SK-N-SH treated with all-trans-retinoic acid at 6 μM for 48 hours (cell line): ENCODE measurements at places on chromosomes 11 and 22.

DNA sequence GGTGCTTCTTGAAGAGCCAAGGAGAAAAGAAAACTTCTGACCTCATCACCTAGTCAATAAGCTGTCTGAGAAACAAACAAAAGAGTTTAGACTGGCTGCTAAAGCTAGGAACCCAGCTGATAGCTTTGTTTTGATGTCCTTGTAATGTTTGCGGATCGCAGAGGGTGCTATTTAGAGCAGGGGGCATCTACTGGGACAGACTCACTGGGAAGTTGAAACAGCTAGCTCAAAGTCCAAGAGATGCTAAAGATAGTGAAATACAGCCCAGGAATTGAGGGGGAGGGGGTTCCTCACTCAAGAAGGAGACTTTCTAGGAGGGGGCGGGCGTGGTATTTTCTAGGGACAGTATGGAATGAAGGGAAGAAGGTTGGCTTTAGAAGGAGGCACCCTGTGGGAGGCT lies 18.9 kb downstream of the ZBTB16 start:
- no peak for ATAC-seq

DNA sequence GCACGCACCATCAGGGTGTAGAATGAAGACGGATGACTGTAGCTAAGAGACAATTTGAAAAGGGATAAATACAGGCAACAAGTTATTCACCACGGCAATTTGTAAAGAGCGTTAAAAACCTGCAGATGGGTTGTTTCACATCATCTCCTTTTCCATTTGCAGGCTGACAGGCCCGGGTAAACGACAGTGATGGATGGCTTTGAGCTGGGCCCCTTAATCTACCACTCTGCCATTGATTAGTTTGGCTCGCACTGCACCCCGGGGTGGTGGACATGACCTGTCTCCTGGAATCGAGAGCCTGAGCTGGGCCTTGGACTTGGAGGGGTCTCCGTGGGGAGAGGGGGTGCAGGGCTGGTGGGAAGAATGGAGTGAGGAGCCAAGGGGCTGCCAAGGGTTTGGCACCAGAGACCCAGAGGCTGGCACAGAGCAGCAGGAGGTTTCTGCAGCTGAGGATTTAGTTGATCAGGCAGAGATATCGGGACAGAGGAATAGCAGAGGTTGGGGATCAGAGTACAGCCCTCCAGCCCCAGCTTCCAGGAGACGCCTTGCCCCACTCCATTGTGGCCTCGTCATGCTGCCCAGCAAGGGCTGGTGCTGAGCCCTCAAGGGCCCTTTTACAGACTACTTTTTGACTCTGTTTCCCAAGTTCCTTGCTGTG lies 110.6 kb upstream of the NECTIN1 start:
- ATAC-seq, result no peak

GRCh38 chr11:8011981-8012444 lies 24.9 kb downstream of the EIF3F start:
- peak; percentile 90 for ATAC-seq

DNA sequence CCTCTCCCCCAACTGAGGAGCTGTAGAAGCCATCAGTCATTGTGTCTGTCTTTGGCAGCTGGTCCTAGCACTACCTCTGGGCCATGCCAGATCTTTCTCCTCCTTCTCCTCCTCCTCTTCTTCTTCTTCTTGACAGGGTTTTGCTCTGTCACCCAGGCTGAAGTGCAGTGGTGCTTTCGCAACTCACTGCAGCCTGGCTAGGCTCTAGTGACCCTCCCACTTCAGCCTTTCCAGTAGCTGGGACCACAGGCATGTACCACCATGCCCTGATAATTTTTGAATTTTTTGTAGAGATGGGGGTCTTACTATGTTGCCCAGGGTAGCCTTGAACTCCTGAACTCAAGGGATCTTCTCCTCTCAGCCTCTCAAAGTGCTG lies 50.1 kb upstream of the SHANK2 start:
- ATAC-seq, result no peak

DNA sequence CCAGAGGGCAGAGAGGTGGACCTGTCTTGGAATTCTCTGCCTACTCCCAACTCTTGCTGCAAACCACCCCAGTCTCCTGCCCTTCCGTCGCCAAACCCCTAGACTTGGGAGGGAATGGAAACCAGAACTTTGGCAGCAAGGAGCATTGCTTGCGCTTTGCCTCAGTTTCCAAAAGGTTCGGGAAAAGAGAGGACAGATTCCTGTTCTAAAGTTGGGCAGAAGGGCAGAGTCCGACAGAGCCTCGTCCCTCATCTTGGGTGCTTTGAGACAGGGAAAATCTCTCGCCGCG lies 396 bp upstream of the ROBO3 start:
- no peak for ATAC-seq

- no peak for ATAC-seq
These were observed 112.3 kb downstream of the IGLL1 start for GRCh38 chr22:23467721-23468294.

- no peak for ATAC-seq
These were observed 5.0 kb upstream of the SCUBE2 start for GRCh38 chr11:9096427-9096826.

DNA sequence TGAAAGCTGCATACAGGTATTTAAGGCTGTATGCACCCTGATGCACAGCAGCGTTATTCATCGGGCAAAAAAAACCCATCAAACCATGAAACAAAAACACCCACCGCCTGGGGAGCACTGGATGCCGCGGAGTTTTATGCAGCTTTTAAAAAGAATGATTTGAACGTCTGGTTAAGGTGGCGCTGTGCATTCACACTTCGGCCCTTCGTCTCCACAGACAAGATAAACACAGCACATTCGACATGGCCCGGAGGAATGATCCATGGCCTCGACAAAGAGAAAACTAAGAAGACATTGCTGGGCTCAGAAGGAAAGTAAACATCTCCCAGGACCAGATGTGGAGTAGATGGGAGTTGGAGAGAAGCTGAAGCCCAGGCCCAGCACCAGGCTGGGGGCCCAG lies 40.8 kb upstream of the GAL start:
- no peak for ATAC-seq

DNA sequence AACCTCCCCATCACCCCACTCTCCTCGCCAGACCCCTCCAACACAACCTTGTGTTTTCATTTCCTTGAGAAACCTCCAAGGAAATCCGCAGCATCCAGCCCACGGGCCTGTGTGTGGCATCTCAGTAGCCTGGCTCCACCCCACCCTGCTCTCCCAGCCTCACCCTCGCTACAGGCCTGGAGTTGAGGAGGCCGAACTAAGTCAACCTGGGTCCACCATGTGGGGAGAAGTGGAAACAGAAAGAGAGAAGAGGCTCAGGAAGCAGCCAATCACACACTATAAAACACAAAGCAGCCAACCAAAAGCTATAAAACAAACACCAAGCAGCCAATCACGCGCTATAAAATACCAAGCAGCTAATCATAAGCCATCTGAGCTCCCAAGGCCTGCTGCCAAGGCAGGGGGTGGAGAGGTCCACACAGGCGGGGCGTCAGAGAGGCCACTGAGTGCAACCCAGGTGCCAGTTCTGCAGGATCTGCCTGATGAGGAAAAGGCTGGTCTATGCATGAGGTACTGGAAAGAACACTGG lies 72.0 kb downstream of the MICAL3 start:
- peak; percentile 21 for ATAC-seq
